NCI-H146 (cell line): ENCODE measurements at places on chromosomes 2 and 18.

GRCh38 chr2:48915227-48915626 lies 159.7 kb upstream of the LHCGR start:
- DNase-seq: no peak

GRCh38 chr2:223532161-223532560 lies 70.0 kb downstream of the SCG2 start:
- DNase-seq: no peak

- DNase-seq: no peak
Measured at GRCh38 chr2:133609664-133610063, 41.4 kb upstream of the NCKAP5 start.

- DNase-seq: no peak
Measured at GRCh38 chr2:29450596-29451222, 335.5 kb downstream of the CLIP4 start.

- peak; percentile 82 for DNase-seq
Measured at GRCh38 chr2:200405599-200406298, 99.3 kb downstream of the SPATS2L start.

DNA sequence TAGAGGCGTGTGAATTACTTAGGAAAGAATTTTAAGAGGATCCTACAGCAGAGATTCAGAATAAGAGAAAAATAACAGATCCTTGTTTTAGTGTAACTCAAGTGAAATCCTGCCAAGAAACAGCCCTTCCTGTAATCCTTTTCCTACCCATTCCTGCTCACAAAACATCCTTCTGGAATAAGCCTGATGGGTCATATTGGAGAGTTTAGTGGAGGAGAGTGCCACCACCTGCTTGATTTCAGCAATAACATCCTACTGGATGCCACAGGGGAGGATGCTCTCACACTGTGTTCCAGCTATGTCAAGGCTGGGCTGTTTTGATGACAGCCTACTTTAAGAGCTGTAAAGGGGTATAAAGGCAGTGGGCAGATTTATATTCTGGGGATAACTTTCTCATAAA lies 54.8 kb upstream of the CCDC178 start:
- DNase-seq: peak; percentile 72

GRCh38 chr2:19048593-19049266 lies 309.7 kb downstream of the OSR1 start:
- DNase-seq: peak; percentile 19

DNA sequence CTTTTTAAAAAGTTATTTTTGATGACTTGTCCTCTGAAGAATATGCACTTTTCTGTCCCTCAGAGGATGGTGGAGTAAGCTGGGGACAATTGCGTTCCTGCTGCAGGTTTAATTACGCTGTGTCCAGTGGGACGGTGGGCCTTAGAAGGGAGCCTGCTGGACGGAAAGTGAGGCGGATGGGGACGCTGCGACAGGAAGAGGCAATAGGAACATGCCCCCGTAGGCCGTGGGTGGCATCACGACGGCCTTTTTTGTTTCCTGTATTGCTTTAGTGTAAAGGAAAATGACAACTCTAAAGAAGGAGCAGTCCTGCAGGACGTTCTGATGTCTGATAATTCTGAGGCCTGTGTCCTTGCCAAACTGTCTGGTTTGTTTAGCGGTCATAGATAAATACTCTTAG lies 121.6 kb downstream of the NFATC1 start:
- no peak for DNase-seq

- no peak for DNase-seq
Measured at GRCh38 chr2:12434630-12435098, 282.1 kb upstream of the TRIB2 start.

- no peak for DNase-seq
Measured at GRCh38 chr2:232097758-232098157, 136.2 kb downstream of the DIS3L2 start.

GRCh38 chr2:234858790-234859329 lies 93.0 kb upstream of the SH3BP4 start:
- no peak for DNase-seq

DNA sequence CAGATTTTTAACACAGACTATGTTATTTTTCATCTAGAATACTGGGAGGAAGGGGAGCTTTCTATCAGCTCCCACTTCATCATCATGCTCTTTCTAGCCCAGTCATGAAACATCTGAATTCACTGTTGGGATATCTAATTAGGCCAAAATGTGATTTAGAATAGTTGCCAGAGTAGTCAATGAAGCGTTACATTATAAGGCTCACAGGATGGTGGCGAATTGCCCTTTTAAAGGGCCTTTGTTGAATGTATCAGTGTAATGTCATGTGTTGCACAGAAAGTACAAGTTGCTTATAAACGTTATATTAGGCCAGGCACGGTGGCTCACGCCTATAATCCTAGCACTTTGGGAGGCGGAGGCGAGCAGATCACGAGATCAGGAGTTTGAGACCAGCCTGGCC lies 45.6 kb downstream of the PDE1A start:
- no peak for DNase-seq

DNA sequence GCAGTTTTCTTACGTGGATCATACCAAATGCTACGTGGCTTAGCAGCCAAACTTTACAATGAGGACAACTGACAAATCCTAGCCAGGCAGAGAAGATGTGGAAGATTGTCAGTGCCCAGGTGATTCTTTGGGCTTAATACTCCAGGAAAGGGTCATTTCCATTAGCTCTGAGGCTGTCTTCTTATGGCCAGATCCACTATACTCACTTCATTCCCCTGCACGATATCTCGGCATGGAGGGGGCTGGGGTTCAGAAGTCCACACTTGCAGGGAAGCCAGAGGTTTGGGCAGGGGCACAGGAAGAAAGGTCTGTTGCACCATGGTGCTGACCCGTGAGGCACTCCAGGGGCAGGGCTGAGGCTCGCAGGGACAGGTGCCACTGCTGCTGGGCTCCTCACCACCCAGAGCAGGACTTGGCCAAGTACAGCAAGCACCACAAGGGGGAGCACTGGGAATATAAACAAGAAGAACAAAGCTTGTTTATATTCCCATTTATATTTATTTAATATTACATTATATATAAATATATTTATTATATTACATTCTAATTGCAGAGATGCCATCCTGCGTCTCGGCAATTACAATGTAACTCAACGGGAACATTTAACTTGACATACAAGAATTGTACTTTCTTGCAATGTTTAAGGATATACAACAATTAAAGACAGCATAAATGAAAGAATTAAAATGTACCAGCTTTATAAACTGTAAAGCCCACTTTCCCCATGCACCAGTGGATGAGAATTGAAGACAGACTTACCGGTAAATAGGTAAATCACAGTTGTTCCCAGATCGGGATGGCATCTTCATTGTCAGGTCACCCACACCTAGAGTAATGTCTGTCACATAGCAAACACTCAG lies 27.2 kb downstream of the CLUL1 start:
- peak; percentile 84 for DNase-seq

DNA sequence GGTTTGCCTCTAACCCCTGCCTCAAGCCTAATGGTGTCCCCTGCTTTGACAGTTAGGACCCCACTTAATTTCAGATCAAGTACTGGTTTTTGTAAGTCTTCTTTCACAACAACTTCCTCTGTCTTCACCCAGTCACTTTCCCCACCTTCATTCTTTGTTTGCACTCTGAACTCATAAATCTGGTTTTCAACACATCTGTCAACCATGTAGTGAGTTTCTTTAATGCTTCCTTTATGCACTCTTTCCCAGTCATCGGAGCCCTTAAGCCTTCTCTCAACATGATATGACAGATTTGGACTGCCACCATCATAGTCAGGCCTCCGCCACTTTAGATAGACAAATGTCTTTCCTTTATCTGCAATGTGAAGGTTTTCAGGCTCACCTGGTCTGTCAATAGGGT lies 109.1 kb downstream of the PLEKHA3 start:
- DNase-seq: no peak

GRCh38 chr2:199811346-199811745 lies 39.6 kb downstream of the FTCDNL1 start:
- DNase-seq: no peak
